ENCODE measurements at places on chromosomes 5 and 9.

GRCh38 chr5:157188270-157188669, 7.6 kb downstream of the ITK start:
- DNase-seq, result no peak

GRCh38 chr5:5422819-5423515, 490 bp downstream of the ICE1 start:
- DNase-seq, result no peak

DNA sequence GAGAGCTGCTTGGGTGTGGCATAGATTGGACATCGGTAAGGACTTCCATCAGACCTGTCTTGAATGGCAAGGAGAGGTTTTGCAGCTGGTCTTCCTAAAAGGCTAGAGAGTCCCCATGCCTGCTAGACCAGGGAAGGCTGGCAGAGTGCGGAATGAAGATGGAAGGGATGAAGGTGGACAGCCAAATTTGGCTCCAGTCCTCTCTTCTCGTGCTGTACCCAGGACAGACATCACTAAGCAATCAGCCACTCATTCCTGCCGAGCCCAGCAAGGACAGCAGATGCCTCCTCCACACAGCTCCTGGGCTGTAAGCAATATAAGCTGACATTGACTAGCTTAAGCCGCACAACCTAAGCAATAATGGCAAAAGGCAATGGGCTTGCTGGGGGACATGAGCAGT, 112.0 kb downstream of the OLFM1 start:
- DNase-seq, result no peak

DNA sequence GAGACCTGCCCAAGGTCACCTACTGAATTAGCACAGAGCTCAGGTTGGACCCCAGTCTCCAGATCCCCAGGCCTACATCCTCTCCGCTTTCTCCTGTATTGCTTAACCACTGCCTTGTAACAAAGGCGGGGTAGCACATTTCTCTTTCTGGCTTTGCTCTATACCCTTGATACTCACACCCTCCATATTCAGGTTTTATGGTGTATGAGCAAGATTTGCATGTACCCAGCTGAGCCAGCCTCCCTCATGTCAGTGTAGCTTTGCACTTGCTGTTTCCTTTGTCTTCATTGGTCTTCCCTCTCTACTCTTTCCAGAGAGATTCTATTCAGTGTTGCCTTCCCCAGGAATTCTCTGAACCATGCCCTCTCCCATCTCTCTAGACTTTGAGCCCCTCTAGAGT, 19.6 kb upstream of the ZCCHC7 start:
- no peak for DNase-seq

DNA sequence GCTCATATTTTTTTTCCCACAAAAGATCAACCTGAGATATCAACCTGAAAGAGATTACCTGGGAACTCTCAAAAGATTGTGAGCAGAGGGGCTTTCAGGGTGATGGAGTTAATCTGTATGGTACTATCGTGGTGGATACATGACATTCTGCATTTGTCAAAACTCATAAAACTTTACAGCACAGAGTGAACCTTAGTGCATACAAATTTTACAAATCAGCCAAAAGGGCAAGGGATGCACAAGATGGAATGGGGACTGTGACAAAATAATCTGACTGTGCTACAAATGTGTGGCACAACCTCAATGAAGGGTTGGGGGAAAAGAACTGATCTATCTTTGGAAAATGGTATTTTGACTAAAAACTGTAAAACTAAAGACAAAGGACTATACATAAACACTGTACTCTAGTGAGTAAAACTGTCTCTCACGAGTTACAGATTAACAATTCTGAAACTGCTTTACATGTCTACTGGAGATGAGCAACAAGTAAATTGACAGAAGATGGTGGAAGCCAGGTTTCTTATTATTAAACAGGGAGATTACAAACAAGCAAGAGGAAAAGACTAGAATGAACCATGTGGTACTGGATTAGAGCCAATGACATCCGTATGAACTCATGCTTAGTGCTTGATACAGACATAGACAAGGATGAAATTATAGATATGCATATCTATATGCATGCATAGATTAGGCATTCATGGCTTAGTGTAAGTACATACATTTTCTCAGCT, 24.8 kb upstream of the RLN1 start:
- DNase-seq, result no peak

- DNase-seq, result no peak
These were observed 139.4 kb upstream of the IRX1 start for GRCh38 chr5:3456121-3456681.

- DNase-seq, result no peak
These were observed 11.5 kb downstream of the HMGCS1 start for GRCh38 chr5:43301653-43302091.

DNA sequence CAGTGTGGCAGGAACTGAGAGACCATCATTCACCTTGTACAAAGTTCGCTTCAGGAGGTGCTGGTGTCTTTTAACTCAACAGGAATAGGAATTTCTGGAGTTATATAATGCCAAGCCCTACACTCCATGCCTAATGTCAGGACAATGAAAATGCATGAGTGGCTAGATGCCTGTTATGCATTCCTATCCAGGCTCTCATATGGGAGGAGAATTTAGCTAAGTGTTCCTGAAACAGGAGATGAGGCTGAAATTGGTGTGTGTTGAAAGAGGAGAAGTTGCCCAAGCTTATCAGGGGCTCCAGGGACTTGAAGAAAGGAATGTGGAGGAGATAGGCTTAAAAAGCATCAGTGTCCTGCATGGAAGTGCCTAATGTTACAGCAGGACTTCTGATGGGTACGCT, 26.8 kb upstream of the PRUNE2 start:
- no peak for DNase-seq

- DNase-seq, result no peak
These were observed 13.7 kb upstream of the PSMB7 start for GRCh38 chr9:124428751-124429529.

DNA sequence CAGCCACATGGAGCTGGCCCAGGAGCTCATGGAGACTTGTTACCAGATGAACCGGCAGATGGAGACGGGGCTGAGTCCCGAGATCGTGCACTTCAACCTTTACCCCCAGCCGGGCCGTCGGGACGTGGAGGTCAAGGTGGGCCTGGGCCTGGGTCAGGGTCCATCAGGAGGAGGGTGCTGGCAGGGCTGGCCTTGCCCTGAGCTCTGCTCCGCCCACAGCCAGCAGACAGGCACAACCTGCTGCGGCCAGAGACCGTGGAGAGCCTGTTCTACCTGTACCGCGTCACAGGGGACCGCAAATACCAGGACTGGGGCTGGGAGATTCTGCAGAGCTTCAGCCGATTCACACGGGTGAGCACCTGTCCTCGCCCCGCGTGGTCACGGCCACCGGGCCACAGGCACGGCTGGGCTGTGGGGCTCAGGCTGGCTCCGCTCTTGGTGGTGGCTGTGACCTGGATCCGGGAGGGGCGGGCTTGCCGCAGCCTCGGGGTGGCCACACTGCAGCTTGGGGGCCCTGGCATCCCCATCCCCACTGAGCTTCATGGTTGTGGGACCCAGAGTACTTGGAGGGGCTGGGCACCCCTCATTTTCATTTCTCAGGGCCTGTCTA, 7.1 kb downstream of the DPP7 start:
- no peak for DNase-seq

GRCh38 chr9:89821081-89821480, 216.3 kb downstream of the GADD45G start:
- DNase-seq, result no peak

DNA sequence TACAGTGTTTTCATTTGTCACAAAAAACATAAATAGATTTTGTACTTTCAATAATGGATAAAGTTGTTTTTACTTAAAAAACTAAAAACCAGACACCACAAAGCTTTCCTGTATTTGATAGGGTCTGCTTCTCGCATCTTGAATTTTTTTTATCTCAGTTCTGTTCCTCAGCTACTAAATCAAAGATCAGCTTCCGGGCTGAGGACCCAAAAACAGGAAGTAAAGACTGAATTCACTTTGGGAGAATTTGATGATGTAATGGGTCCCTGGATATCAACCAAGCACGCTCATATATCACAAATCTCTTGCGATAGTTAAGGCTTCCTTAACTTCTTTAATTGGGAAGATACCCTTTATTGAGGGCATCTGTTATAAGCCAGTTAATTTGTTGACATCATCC, 24.1 kb downstream of the ITK start:
- DNase-seq, result no peak

DNA sequence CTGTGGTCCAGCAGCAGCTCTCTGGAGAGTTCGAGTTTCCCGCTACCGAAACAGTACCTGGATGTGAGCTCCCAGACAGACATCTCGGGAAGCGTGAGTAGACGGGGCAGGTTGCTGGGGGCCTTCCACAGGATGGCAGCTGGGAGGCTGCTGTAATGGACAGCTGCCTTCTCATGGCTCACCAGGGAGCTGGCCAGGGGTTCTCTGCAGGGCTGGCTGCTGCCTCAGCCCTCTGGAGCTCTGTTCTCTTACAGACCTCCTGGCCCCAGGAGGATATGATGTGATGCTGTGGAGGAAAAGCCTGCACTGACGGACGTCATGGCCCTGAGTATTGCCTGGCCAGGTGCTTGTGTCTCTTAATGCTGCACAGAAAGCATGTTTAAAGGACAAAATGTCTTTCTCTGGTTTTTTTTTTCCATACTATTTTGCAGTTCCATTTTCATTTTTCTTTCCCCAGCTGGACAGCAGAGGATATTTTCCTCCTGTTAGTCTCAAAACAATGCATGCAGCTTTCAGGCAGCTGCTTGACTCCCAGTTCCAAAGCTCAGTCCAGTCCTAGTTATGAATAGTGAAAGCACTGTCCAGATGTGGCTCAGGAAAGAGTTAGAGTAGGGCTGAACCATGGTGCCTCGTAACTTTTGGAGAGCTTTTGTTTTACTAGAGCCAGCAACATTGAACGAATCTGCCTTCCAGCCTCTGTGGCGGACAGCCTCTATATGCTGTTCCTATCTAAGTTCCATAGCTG, 77.5 kb upstream of the RARS1 start:
- no peak for DNase-seq

GRCh38 chr9:389159-389558, 174.5 kb downstream of the DOCK8 start:
- no peak for DNase-seq

GRCh38 chr5:116709082-116709481, 134.5 kb upstream of the SEMA6A start:
- DNase-seq, result peak; percentile 6

DNA sequence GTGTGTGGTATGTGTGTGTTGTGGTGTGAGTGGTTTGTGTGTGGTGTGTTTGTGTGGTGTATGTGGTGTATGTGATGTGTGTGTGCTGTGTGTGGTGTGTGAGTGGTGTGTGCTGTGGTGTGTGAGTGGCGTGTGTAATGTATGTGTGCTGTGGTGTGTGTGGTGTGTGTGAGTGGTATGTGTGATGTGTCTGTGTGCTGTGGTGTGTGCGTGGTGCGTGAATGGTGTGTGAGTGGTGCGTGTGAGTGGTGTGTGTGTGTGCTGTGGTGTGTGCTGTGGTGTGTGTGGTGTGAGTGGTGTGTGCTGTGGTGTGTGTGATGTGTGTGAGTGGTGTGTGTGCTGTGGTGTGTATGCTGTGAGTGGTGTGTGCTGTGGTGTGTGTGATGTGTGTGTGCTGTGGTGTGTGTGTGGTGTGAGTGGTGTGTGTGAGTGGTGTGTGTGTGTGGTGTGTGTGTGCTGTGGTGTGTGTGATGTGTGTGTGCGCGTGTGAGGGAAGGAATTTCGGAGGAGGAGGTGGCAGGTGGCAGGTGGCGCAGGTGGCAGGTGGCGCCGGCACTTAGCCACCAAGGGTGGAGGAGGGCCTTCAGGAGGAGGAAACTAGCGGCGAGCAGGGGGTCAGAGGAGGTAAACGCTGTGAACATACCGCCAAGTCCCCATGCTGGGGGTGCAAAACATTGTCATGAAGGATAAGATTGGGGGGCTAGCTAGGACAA, 191.8 kb downstream of the MELK start:
- DNase-seq, result no peak

DNA sequence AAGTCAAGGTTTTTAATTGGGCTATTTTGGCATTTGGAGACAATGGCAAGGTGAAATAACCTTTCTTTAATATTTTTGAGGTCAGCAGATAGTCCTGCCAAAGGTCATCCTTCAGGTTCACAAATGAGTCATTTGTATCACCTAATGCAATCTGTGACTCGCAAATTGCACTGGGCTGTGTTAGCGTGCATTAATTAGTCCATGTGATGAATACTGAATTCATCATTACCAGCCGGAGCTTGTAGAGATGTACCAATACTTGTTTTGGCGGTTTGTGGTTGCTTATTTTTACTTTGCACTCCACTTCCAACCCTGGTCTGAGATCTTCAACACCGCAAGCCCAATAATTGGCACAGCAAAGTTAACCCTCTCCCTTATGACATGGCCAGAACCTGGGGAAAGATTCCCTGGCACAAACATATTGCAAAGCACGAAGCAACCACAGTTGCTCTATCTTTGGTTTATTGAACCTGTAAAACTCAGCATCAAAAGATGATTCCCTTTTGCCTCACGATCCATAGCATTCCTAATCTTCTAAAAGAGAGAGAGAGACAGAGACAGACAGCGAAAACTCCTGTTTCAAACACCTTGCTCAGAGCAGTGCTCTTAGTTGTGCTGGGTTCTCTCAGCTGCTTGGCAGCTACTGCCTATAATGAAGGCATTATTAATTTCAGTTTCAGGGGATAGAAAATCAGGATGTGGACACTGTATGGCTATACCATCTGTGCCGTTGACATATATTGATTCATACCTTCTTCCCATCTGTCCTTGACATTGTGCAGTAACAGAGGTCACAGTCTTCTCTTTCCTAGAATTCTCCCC, 178.1 kb downstream of the EBF1 start:
- no peak for DNase-seq

GRCh38 chr9:133543772-133544467, 9.4 kb downstream of the ADAMTSL2 start:
- DNase-seq, result no peak

DNA sequence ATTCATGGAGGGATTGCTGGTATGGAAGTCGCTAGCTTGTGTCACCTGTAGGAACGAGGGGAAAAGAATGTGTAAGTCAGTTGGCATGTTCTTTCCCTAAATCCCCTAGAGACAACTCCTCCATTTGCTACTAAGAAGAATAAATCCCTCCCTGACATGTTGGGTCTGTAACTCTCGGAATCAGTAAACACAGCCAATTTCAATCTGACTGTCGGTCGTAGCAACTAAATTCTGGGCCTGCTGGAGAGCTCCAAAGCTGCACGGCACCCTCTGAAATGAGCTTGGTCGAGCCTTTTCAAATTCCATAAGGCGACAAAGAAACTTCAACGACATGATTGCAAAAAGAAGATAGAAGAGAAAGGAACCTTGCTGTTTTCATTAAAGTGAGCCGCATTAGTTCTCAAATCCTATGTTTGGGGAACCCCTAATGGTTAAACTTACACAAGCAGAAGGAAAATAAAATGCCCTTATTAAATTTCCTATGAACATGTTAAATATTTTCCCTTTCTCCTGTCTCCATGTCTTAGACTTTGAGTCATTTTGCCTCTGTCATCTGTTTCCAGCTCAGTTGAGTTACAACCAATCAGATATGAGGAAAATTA, 735.8 kb upstream of the WWC1 start:
- no peak for DNase-seq

DNA sequence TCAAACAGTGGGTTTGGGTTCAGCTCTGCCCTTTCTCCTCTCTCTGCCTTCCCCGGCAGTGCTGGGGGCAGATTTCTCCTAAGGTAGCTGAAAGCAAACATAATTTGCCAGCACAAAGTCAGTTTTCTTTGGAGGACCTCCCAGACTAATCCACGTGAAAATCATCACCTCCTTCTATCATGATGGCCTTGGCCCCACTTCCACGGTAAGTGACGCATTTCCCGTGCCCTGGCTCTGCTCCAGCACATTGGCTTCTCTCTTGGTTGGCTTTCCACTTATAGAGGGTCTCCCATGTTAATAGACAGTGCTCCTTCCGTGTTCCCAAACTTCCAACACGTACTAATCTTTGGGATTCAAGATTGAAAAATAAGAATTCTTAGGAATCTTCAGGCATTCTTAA, 74.1 kb upstream of the TRIO start:
- no peak for DNase-seq

GRCh38 chr5:96247097-96247701, 185.8 kb downstream of the PCSK1 start:
- DNase-seq, result no peak
